ENCODE measurements at places on chromosomes 1 and 21.

GRCh38 chr1:70051926-70052325 is 153.5 kb downstream of the LRRC40 start:
- no peak for DNase-seq

DNA sequence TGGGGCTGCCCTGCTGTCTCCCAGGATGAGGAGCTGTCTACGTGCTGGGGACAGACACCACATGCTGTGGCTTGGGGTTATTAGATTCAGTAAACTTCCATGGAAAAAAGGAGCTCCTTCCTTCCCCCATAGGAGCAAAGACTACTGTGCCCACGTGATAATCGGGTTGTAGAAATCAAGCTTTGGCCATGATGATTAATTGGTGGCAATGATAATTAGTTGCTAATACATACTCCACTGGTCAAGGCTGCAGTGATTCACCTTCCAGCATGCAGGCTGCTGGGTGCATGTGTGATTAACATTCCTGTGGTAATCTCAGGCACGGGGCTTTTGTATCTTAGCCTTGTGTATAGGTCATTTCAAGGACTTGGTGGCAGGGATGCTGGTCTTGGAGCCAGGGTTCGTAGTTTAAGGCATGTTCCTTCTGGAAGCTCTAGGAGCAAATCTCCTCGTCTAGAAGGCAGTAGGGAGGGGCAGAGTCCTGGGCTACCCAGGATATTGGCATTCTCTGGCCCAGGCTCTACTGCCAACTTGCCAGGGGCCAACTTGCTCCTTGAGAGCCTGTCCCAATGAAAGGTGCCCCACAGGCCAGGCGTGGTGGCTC is 41.4 kb downstream of the TMCO4 start:
- DNase-seq = no peak

GRCh38 chr1:115423776-115424175 is 85.7 kb upstream of the NGF start:
- DNase-seq = no peak

- DNase-seq = no peak
Observed at GRCh38 chr1:30423570-30423969, 299.8 kb downstream of the MATN1 start.

DNA sequence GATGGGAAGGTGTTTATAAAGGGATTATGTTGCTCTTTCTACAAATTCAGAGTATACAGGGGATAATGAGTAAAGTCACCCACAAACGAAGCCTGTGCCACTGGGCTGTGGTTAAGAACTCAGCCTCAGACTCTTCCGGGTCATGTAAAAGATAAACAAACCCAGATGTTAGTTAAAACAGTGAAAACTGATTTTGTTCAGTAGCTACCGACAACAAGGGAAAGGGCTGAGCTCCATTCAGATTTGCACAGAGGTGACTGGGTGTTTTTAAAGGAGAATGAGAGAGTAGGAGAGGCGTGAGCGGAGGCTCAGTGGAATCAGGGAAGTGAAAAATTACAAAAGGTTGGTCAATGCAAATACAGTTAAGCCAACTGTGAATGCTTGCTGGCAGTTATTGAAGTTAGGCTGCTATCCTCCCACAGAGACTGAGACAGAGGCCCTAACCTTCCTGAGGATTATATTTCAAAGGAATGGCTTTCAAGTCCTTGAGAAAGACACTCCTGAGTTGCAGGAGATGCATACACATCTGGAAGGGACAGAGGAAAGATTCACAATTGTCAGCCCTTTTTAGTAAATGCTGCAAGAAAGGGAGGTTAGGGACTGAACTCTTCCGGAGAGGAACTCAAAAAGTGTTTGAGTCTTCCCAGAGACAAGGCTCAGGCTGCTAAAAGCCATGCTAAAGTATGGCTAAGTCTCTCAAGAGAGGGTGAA is 29.9 kb upstream of the SAMD13 start:
- no peak for DNase-seq

DNA sequence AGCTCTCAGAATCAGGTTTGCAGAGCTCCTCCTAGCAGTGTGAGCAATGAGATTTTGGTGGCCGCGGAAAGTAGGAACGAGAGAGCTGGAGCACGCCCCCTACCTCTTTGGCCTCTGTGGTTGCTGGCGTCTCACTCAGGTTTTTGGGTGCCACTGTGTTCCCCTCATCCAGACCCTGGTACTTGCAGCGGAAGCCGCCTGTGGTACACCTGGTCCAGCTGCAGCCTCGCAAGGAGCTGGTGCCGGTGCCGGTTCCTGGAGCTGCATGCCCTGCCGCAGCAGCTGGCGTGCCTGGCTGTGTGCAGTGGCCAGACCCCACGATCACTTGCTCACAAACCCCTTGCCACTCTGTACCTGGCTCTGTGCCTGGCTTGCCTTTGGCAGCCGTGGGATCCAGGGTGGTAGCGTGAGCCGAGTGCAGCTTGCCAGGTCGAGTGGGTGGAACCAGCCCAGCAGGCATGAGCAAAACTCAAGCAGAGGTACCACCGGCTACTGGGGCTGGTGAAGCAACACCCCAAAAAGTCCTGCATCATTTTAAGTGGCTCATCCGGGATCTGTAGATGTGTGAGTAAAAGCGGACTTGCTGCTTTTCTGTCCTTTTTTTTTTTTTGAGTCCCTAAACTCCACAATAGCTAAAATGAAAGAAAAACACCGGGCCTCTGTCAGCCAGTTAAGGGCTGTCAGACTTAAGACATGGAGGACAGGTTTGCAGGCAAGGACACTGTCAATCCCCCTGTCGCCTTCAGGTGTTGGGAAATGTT is 844.9 kb downstream of the KCNT2 start:
- no peak for DNase-seq

GRCh38 chr1:222955964-222956363 is 141.1 kb downstream of the DISP1 start:
- no peak for DNase-seq

DNA sequence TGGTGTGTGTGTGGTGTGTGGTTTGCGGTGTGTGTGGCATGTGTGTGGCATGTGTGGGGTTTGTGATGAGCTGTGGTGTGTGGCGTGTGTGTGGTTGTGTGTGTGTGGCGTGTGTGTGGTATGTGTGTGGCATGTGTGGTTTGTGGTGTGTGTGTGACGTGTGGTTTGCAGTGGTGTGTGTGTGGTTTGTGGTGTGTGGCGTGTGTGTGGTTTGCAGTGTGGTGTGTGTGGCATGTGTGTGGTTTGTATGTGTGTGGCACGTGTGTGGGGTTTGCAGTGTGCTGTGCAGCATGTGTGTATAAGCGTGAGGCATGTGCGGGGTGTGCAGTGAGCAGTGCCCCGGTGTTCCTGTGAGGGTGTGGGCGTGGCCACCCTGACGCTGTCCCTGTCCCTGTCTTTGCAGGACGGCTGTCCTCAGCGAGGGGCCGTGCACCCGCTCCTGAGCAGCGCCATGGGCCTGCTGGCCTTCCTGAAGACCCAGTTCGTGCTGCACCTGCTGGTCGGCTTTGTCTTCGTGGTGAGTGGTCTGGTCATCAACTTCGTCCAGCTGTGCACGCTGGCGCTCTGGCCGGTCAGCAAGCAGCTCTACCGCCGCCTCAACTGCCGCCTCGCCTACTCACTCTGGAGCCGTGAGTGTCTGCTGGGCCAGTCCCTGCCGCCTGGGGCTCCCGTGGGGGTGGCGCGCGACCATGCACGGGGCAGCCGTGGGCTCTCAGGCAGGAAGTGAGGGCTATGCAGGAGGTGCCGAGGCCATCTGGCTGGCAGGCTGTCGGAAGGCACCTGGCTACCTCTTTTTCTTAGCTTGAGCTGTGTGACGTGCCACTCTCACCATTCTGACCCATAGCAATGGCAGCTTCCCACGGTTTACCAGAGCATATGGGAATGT is 52.6 kb upstream of the TRAPPC10 start:
- DNase-seq = no peak

GRCh38 chr1:165276314-165276713 is 80.2 kb downstream of the LMX1A start:
- no peak for DNase-seq

DNA sequence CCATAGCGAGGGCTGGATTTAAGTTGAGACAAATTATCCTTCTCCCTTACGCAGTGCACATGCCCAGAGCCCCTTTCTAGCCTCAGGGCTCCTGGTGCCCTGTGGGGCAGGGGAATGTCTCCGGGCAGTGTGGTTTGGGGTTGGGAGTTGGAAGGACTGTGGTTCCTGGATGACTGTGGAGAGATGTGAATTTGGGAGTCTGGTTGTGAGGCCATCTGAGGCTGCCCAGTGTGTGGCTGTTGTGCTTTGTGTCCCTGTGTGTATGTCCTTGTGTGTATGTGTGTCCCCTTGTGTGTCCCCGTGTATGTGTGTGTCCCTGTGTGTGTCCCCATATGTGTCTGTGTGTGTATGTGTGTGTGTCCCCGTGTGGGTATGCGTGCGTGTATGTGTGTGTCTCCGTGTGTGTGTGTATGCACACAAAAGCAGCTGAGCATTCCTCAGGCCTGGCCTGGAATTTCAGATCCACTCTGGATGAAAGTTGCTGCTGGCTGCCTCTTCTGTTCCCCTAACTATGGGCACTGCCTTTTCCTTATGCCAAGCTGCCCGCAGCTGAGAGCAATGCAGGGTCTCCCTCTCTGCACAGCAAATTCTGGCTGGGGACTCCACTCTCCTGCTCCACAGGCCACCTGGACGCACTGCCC is 65.4 kb downstream of the UBIAD1 start:
- no peak for DNase-seq

DNA sequence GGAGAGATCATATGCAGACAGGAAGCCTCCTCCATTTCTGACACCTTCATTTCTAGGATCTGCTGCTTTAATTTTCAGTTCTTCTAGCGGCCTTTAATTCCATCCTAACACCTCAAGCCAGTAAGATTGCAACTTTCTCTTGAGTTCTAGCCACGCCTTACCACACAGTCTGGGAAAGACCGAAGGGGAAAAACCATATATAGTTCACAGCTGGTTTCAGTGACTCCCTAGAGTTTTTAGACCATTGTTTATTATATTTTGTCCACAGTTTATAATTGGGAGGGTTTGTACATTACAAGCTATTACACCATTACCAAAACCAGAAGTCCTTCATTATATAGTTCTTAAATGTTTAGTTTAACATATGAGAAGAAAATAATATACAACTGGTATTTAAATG is 37.5 kb downstream of the DPH5 start:
- no peak for DNase-seq

- DNase-seq = no peak
Observed at GRCh38 chr1:189805735-189806134, 671.9 kb downstream of the BRINP3 start.

DNA sequence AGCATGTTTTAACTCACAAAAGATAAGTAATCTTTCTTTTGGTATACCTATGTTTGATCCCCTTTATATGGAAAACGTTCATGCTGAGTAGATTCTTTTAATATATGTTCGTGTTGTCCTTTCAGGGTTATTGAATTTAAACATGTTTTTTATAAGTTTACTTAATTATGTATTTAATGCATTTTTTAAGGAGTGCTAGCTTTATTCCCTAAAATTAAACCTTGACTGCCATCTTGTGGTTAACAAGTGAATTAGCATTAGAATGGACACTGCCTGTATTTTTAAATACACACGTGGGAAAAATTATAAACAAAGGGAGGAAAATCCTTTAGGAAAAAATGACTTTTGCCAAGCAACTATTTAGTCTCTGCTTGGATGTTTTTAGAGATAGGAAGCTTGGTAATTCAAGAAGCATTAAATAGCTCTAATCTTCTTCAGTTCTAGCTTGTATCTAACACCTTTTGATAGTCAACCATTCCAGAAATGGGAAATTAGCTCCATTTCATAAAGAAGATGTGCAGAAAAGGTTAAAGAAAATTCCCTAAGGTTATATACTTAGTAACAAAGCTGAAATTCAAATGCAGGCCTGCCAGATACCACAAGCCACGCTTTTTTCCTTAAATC is 43.0 kb downstream of the UBE2U start:
- DNase-seq = no peak

DNA sequence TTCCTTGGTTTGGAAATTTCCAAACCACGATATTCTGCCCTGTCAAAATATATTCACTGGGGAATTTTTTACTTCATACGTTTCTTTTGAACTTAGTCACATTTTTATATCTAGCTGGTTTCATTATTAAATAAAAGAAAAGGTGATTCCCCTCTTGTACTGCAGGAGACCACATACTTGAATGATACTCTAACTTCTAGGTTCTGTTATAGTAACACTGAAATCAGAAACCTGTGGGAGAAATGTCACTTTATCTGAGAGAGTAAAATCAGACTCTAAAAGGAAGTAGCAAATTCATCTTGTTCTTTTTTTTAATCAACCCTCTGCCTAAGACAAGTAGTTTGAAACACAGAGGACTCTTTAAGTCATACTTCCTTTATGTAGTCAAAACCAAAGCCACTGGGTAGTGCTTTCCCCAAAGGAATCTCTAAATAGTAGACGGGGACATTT is 34.4 kb downstream of the MRPL39 start:
- no peak for DNase-seq

DNA sequence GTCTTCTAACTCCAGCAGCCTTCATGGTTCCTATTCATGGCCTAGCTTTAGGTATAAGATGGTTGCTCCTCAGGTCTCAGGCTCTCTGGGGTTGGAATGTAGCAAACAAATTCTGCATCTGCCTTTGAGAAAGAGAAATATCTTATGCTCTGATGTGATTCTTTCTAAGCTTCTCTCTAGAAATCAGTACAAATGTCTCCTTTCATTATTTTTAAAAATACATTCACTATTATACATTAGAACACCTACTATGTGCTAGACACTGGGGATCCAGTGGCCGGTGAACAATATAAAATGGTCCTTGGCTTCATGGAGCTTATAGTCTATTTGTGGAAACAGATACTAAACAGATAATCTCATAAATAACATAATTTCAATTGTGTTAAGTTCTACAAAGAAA is 16.1 kb upstream of the TMEM39B start:
- no peak for DNase-seq

DNA sequence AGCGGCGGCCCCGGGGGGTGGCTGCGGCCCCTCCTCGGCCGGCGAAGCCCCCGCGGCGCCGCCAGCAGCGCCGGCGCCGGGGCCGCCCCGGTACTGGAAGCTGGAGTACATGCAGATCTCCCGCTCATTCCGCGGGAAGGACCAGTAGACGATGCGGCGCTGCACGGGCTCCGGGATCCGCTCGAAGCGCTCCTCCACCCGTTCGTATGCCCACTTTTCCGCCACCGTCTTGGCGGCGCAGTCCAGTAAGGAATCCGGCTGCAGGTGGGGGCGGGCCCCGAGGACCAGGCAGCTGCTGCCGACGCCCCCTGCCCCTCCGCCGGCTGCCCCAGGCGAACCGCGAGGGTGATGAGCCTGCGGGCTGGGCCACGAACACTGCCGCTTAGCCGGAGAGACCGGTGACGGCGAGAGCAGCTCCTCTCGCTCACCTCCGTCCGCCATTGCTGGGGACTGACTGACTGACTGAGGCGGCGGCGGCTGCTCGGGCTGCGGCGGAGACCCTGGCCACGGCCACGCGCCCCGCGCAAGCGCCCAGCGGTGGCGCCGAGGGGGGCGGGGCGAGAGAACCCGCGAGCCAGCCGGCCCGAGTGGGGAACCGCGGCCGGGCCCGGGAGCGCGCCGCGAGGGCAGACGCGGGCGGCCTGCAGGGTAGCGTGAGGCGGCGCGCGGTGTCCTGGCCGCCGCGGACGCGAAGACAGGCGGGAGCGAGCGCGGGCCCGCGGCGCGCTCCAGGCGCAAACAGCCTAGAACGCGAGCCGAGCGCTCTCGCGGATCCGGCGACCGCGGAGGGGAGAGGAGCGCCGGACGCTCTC is at the start of gene ZSWIM5:
TSS of gene ZSWIM5 (minus strand) at position 696 of the 812 bp plus-strand sequence. CDS start at position 441, 255 bp downstream.
- peak; percentile 64 for DNase-seq

Measured in T-cell (primary cell).